Pulmonary artery endothelial cell (primary cell): ENCODE measurements at places on chromosomes 5 and 9.
A peak's percentile ranks its signal among the peaks of the same experiment; 100 is the strongest.

- peak; percentile 88 for DNase-seq
These were observed 137.1 kb downstream of the FGF1 start for GRCh38 chr5:142548739-142549275.

GRCh38 chr5:138560971-138561370 is 14.2 kb downstream of the HSPA9 start:
- DNase-seq = no peak

DNA sequence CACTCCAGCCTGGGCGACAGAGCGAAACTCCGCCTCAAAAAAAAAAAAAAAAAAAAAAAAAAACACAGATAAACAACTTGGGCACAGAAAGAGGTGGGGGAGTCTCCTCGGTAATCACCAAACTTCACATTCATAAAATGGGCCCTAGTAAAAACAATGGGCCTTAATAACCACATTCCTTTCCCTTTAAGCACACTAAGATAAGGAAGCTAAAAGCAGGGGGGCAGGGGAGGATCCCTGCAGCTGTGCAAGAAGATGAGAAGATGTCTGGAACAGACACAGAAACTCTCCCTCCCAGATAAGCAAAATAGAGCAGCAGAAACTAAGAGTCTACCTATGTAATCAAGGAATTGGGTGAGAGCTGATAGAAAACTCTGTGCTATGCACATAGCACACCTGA is 111.2 kb upstream of the FAM174A start:
- DNase-seq = no peak

DNA sequence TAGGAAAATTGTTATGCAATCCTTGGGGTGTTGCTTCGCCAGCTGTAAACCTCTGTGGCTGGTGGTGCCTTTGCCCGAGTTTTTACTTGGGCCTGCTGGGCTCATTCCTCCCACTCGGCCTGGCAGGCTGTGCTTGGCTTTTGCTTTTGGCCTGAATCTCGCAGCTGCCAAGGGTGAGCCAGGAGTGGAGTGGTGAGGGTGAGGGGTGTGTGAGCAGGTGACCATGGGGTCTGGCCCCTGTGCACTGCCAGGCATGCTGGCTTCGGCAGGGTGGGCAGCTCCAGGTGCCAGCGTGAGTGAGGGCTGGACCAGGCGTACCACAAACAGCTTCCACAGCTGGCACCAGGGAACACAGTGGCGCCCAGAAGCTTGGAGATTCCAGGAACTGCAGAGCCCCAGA is 12.6 kb upstream of the DHFR start:
- no peak for DNase-seq

DNA sequence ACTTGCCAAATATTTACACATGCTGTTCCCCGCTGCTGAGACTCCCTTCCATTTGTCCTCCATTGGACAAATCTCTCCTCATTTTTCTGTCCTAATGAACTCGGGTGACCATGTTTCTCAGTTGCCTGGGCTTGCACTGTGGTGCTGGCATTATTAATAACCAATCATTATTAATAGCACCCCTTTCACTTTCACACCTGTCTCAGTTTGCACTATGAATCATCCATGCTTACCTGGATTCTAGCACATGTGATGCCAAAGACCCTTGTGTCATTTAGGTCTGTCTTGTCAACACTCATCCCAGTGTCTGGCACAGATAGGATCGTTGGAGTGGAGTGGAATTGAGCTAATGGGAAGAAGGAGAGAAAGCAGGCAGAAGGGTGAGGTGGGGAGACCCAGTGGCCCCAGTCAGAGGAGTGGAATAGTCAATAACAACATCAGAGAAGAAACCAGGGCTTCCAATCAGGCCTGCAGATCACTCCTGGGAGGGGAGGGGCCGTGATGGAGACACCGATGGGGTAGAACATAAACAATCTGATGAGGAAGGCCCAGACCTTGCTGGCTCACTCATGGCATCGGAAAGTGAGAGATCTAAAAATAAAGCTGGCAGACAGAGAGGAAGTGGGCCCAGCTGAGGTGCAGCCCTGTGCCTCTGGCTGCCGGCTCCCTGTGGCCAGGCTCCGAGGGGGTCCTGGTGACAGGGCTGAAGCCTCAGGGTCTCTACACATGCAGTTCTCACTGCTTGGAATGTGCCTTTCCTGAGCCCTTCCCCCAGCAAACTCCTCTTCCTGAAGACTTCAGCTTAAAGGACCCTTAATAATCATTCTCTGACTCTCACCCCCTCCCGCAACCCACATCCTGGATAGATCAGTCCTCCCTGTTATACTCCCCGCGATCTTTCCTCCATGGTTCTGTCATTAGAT is 33.5 kb upstream of the CRB2 start:
- no peak for DNase-seq

DNA sequence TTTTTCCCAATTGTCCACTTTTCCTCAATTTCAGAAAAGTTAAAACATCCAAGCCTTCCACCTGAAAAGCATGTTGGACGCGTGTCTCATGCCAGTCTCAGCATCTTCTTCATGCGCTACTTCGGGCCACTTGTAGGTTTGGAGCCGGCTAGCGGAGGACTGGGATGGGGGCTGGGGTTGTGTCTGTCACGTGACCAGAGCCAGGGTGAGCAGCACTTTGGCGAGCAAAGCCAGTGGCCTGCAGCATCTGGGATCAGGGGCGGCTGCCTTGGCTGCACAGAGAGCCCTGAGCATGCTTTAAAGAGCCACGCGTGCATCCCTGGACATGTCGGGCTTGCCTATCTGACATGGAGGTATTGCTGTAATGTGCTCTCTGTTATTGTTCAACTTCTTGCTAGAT is 41.2 kb downstream of the SLC6A3 start:
- no peak for DNase-seq

DNA sequence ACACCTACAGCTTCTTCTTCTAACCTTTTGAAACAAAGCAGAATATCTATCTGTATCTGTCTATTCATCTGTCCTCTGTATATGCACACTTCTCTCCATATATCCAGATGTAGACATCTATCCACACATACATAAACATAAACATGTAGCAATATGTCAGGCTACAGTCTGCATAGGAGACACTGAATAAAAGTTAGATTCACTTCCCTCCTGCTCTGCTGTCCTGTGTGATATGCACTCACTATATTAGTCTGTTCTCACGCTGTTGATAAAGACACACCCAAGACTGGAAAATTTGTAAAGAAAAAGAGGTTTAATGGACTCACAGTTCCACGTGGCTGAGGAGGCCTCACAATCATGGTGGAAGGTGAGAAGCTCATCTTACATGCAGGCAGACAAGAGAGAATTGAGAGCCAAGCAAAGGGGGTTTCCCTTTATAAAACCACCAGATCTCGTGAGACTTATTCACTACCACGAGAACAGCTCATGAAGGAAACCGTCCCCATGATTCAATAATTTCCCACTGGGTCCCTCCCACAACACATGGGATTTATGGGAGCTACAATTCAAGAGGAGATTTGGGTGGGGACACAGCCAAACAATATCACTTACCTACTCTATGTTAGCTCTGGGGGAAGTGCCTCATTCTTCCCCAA is 24.1 kb downstream of the RANBP3L start:
- no peak for DNase-seq

DNA sequence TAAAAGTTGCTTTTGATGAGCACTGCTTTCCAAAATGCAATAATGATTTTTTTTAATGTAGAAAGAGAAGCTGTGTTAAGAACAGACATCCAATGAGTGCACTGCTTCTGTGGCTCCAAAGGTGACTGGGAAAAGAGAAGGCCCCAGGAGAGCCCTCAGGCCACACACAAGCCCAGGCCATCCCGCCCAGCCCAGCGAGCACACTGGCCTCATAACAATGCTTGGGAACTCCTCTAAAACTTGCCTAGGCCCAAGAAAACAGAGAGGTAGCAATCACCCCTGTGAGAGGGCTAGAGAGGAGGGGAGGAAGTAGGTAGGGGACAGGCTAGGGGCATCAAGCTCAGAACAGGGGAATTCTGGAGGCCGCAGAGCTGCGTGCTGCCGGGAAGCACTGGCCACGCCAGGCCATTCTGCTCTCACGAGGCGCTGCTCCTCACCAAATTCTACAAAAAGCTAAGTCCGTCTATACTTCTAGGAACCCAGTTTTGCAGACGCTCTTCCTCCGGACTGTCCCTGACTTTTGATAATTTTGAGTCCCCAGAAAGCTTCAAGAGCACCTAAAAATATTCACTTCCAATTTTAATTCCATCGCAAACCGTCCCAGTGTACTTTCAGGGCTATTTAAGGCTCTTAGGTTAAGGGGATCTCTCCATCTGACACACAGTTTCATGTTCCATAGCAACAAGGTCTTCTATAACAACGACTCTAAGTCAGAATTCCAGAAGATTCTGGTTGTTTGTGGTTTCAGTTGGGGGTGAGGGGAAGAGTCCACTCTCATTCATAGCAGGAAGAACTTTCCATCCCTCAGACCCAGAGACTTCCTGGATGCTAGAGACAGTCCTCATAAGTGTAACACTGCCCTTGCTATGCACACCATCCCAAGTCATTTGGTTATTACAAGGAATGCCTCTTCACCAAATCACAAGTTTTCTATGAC is 51.0 kb downstream of the HABP4 start:
- no peak for DNase-seq

DNA sequence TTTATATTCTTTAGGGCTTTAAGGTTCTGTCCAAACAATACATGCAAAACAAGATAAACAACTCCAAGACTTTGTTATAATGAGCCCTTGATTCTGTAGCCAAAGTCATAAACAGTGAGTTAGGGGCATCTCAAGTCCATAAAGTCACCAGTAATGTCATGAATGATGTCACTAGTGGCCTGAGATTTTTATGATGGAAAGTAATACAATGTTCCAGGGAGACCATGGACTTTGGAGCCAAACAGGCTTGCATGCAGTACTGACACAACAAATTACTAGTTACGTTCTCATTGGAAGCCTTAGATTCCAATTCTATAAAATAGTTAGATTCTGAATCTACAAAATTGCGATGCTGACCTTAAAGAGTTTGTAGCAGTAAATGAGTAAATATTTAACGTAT is 280.0 kb downstream of the HINT1 start:
- no peak for DNase-seq

DNA sequence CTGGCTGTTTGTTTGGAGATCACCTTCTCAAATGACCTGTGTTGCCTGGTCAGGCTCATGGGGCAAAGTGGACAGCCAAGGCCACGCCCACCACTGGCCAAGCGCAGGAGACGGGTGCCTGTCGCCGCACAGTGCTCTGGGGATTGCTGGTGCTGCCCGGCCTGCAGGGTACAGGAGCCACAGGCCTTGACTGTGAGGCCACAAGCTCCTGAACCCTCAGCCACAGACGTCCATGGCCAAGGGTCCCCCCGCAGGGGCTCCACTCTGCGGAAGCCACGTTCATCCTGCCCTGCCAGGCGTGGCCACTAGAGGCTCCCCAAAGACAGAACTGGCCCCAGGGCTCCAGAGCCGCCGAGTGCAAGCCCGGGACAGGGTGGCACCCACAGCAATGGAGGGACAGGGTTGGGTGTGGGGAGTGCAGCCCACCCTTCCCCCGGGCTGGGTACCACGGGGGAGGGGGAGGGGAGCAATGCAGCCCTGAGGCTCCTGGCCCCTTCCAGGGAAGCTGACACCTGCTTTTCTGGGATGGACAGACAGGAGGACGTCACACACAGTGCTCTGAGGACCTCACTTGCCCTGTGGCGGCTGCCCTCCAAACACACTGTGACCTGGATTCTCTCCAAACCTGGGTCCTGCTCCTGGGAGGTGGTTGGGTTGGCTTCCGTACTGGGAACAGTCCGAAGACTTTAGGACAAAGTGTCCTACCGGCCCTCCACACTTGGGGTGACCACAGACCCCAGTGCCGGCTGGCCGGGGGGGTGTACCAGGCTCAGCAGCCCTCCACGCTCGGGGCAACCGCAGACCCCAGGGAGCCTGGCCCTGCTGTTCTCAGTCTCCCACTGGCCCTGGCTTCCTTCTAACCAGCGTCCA is 21.5 kb downstream of the TPPP start:
- DNase-seq = no peak

- no peak for DNase-seq
These were observed 137.2 kb downstream of the C9orf50 start for GRCh38 chr9:129483415-129484351.

DNA sequence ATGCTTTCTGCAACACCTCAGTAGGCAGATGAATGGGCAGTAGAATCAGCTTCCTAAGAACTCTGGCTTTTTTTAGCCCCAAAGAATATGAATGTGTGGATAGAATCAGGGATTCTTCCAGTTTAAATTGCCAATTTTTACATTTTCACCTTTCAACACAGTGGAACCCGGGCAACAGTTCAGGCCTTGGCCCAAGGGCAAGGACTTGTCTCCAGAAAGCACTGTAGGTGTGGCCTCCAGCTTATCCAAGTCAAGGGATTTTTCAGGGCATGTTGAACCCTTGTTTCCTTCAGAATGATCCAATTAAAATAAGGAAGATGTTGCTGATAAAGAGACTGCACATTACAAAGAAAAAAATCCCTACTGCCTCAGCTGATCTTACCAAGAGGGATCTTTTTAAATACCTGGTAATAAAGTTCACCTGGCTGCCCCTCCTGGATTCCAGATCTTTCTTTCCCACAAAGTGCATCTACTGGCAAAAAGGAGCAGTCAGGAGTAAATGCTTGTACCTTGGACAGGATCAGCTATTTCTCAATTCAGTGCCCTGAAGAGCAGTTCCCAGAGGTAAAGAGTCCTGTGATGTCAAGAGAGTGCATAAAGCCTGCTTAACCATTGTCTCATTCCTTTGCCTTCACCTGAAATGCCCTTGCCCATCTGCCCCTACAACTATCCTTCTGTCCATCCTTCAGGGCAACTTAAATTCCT is 80.1 kb upstream of the PLPP6 start:
- DNase-seq = no peak

GRCh38 chr5:133222040-133222439 is 170.2 kb downstream of the HSPA4 start:
- DNase-seq = no peak

GRCh38 chr5:176954050-176954449 is 52.5 kb downstream of the UIMC1 start:
- no peak for DNase-seq

- no peak for DNase-seq
These were observed 193.9 kb downstream of the ICE1 start for GRCh38 chr5:5616247-5616895.

DNA sequence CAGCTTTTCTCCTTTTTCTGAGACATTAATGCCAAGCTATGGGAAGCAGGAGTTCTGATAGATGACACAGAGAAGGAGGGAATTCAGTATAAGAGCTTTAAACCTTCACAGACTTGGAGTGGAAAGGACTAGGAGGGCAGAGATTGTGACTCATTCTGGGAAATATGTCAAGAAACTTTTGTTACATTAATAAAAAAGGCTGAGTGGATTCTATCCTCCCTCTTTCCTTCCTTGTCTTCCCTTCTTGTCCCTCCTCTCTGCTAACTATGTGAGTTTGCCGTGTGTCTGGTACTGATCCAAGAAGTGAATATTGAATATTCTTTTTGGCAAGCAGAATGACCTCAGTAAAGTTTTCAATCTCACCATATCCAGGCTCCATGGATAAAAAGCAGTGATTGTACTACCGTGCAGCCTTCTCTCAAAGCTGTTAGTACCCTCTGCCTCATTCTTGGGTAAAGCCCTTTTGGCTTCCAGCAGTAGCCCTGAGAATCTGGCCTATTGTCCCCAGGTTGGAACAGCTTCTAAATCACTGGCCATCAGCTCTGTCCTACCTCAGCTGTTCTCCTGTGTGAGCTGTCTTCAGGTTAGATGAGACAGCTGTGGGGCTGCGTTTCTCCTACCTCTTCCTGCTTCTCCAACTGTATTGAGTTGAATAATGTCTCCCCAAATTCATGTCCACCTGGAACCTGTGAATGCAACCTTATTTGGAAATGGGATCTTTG is 73.9 kb downstream of the ATG10 start:
- no peak for DNase-seq

- DNase-seq = no peak
These were observed 591.1 kb downstream of the DTWD2 start for GRCh38 chr5:118397236-118397635.

- DNase-seq = no peak
These were observed 102.0 kb downstream of the ZNF462 start for GRCh38 chr9:106964822-106965525.
